ENCODE measurements at places on chromosomes 1 and 21. TPM values are rescaled to one million over a fixed set of nuclear protein-coding genes. Genes with fewer than 3 reads are reported as not detected.

DNA sequence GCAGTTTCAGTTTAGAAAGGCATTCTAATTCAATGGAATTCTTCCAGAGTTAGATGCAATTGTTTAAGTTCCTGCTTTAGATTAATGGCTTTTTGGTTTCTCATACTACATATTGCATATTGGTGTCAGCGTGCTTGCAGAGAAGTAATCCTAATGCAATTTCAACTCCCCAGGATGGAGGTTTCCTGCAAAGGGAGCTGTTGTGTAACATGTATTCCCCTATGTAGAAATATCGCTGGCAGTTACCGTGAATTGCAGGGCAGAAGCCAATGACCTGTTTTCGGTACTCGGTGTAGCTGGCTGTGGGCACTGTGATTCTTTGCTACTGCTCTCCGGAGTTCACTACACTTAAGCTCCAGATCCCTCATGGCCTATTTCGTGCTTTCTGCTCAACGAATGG, 256.1 kb upstream of the PTBP2 start:
- DNase-seq: no peak

- peak; percentile 40 for DNase-seq
Measured at GRCh38 chr1:194014014-194014413, 827.6 kb upstream of the B3GALT2 start.

GRCh38 chr1:187624812-187625545, 796.2 kb downstream of the PLA2G4A start:
- peak; percentile 17 for DNase-seq

DNA sequence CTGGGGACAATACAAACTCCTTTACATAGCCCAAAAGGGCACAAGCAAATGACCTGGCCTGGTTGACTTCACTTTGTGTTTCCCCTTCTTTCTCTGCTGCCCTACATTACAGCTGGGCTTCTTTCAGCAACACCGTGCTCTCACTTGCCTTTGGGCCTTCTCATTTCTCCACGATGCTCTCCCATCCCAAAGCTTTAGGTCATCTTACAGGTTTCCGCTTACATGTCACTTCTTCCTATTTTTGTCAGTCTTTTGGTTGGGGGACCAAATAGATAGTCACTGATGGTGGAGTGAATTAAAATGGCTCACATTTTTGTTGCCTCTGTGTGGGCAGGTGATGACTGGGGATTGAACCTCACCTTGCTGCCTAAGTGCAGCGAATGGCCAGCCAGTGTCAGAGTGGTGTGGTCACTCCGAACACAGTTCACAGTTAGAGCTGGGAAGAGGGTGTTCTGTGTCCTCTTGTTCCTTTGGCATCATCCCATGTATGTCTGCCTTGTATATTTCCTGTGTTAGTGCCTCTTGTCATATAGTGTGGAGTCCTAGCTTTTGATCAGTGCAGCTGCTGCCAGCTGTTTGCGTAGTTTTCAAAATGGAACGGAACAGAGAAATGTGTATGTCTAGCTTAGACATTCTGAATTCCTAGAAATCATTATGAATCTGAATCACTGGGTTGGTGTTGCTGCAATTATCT, 134.8 kb downstream of the NOS1AP start:
- no peak for DNase-seq

GRCh38 chr1:78114034-78114956, 68.5 kb downstream of the GIPC2 start:
- DNase-seq: peak; percentile 73

GRCh38 chr1:93979040-93979717, 69.9 kb upstream of the GCLM start:
- no peak for DNase-seq

GRCh38 chr1:78570539-78570938, 49.7 kb upstream of the IFI44L start:
- no peak for DNase-seq

DNA sequence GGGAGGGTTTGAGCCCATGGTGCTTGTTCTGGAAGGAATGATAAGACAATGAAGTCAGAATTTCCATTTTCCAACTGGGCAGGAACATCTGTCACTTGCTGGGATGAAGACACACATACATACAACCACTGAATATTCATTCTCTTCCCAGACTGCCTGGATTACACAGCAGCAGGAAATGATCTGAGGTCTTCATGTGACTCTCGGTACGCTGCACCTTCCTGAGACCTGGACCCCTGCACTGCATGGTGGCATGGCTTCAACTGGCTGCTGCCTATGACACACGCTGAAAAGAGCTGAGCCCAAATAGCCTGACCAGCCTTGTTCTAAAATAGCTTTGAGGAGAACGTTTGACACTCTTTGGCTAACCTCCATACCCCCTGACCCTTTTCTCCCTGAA, 150.6 kb downstream of the GABPA start:
- no peak for DNase-seq

GRCh38 chr1:243393096-243393495, 137.3 kb downstream of the SDCCAG8 start:
- no peak for DNase-seq

- DNase-seq: no peak
Measured at GRCh38 chr1:67338642-67339041, 31.0 kb downstream of the IL12RB2 start.

DNA sequence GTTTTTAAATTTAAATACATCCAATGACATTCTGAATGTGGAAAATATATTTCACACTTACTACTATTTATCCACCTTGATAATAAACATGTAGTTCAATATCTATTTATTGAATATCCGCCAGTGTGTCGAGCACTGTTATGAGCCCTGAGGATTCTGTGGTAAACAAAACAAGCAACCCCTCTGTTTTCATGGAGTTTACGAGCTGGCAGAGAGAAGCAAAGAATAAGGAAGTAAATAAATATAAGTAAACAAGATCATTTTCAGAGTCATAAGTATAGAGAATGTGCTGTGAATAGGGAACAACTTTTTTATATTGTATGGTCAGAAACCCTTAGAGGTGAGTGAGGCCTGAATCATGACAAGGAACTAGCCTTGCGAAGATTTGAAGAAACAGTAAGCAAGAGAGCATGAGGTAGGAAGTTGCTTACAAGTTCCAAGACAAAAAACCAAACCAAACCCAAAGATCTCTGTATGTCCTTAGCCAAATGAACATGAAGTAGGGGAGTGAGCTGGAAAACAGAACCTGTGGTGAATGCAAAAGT, 6.4 kb upstream of the SERBP1 start:
- DNase-seq: no peak

- no peak for DNase-seq
Measured at GRCh38 chr1:154748405-154748775, 121.7 kb downstream of the KCNN3 start.

GRCh38 chr1:172298141-172298540, 122.3 kb upstream of the C1orf105 start:
- no peak for DNase-seq

DNA sequence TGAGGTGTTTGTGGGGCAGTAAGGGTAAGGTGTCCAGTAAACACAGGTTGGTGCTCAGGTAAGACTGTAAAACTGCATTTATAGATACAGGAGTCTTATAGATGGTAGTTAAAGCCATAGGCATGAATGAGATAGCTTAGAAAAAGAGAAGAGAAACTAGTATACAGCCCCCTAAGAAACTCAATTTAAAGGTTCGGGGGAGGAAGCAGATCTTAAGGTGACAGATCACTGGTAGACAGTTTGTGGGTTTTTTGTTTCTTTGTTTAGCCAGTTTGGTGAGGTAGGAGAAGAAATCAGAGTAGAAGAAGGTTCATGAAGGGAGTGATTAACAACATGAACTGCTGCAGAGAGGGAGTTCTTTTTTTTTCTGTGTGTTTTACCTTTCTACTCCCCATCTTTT, 6.1 kb upstream of the AGO3 start:
- no peak for DNase-seq

- DNase-seq: no peak
Measured at GRCh38 chr1:48309564-48310082, 87.1 kb downstream of the SLC5A9 start.

- DNase-seq: no peak
Measured at GRCh38 chr21:41753006-41753898, 13.6 kb downstream of the RIPK4 start.

DNA sequence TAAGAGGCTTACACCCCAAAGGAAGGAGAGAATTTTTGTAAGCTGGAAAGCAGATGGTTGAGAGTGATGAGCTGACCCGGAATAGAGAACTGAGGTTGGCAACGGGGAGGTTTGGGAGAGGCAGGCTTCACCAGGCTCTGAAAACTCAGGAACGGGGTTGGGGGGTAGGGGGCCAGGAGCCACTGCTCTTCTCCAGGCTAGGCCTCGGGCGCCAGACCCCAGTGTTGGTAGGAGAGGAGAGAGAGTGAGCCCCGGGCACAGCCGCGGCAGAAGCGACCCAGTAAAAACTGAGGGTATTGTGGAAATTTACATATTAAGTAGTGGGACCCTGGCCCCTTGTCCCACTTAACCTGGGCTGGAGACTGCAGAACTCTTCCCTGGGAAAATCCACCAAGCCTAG, 45.7 kb downstream of the GPR161 start:
- DNase-seq: no peak

DNA sequence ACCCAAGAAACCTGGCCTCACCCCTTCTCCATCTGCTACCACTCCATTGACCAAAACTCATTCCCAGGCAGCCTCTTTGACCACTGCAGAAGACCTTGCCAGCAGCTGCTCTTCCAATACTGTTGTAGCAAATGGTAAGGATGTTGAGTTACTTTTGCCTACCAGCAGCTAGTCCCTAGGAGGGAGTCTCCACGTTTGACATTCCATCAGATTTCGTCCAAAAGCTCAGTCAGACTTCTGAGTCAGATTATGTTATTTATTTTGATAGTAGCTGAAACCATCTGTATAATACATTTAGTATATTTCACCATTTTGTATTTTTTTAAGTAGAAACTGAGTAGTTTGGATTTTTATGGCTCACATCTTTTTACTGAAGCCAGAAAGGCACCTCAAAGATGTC, 51.5 kb upstream of the WNT2B start:
- DNase-seq: no peak

- no peak for DNase-seq
Measured at GRCh38 chr1:56153276-56153675, 426.1 kb downstream of the PLPP3 start.

DNA sequence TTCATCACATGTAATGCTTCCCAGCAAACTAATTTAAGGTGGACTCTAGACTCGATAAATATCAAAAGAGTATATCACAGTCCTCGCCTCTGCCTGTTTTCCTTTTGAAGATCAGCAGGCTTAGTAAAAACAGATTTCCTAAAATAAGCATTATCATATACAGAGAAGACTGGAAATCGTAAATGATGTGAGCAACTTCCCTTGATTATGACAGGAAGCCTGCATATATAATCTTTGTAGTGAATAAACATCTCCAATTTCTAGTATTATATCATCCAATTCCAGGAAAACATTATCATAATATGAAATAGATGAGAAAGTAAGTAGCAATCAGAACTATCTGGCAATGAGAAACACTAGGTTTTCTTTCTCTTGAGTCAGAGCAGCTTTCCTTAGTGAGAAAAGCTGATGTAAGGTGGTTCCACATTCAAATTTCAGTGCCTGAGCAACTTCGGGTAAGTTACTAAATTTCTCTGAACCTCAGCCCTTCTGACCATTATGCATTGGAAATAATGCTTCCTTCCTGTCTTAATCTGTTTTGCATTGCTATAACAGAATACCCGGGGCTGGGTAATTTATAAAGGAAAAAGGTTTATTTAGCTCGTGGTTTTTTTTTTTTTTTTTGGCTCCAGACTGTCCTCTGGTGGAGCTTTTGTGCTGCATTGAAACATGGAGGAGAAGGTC, 12.6 kb upstream of the POU2F1 start:
- DNase-seq: no peak

DNA sequence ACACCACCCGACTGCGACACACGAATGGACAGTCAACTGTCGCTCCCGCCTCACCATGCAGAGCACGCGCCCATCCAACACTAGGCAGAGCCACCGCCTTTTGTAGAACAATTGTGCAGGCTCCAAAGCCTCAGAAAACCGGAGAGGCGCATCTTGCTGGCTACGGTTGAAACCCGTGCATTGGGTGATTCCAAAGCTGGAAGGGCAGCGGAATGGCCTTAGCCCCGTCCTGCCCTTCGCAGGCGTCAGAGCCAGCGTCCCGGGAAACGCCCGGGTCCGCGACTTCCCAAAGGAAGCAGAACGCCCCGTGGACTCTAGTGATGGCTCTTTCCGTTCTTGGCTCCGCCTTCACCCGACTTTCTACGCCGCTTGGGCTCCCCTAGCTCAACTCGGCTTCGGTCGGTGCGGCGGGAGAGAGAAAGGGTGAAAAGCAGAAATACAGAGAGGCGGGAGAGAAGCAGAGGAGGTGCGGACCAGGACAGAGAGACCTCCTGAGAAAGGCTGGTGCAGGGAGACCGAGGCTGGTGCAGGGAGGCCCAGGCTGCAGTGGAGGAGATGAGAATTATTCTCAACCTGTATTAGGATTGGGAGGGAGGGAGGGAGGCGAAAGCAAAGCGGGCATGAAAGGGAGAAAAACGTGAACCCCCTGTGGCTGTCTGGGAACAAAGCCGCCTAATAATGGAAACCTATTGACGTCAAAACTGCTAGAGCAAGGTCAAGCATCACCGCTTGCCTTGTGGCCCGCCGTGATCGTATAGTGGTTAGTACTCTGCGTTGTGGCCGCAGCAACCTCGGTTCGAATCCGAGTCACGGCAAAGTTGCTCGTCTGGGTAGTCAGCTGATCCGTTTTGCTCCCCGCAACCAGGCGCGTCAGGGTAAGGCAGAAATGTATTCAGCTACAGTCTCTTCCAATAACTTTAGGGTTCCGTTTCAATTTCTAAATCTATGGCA, 99.5 kb downstream of the PRKAB2 start:
- DNase-seq: no peak

GRCh38 chr1:231918239-231919015, 291.8 kb downstream of the DISC1 start:
- peak; percentile 67 for DNase-seq

DNA sequence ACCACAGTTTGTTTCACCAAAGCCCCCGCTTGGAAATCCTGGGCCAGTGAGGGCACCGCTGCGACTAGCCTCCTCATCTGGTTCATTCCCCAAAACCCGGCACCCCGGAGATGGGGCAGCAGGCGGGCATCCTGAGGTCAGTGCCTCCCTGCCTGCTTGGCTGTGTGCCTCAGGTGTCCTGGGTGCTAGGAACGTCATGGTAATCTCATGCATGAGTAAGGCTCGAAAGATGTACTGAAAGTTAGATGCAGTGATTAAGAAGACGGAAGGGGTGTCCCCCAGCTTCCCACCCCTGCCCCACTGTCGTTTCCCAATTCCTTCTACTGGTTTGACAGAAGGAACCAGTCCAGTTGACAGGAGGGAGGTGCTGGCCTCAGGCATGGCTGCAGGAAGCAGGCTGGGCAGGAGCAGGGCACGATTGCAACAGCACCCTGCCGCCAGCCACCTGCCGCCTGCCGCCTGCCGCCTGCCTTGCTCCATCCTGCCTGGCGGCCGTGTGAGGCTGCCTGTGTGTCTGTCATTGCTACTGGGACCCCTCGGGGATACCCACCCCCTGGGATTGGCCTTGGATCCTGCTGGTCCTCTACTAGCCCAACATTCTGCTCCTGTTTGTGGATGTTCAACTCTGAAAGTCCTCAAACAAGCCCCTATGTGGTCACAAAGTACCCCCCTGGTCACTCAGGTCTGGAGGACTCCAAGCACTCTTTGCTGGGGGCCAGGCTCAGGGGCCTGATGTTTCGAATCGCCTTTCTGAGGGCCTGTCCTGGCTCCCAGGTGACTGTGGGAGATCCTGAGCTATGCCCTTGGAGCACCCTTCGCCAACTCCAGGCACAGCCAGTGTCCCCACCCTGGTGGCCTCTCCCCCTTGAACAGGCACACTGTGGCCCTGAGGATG, 73.0 kb upstream of the IFFO2 start:
- no peak for DNase-seq

Gene ABCA4
- 0.56 TPM for total RNA-seq

Gene IL24
- not detected for total RNA-seq

Gene SLC1A7
- not detected for total RNA-seq

Gene BATF3
- not detected for total RNA-seq

Gene GBP7
- total RNA-seq: not detected

Gene KLHL21
- total RNA-seq: 160 TPM

Gene ADAMTS5
- total RNA-seq: not detected

Gene TRIM62
- total RNA-seq: 4.2 TPM

Gene MANEAL
- 0.50 TPM for total RNA-seq

Gene SPATA46
- not detected for total RNA-seq
